PC-9 (cell line): ENCODE measurements at places on chromosomes 6 and 20. TPM values are rescaled to one million over a fixed set of nuclear protein-coding genes. Genes with fewer than 3 reads are reported as not detected.

- DNase-seq = peak; percentile 77
Measured at GRCh38 chr6:142551274-142551811, 249.5 kb downstream of the ADGRG6 start.

DNA sequence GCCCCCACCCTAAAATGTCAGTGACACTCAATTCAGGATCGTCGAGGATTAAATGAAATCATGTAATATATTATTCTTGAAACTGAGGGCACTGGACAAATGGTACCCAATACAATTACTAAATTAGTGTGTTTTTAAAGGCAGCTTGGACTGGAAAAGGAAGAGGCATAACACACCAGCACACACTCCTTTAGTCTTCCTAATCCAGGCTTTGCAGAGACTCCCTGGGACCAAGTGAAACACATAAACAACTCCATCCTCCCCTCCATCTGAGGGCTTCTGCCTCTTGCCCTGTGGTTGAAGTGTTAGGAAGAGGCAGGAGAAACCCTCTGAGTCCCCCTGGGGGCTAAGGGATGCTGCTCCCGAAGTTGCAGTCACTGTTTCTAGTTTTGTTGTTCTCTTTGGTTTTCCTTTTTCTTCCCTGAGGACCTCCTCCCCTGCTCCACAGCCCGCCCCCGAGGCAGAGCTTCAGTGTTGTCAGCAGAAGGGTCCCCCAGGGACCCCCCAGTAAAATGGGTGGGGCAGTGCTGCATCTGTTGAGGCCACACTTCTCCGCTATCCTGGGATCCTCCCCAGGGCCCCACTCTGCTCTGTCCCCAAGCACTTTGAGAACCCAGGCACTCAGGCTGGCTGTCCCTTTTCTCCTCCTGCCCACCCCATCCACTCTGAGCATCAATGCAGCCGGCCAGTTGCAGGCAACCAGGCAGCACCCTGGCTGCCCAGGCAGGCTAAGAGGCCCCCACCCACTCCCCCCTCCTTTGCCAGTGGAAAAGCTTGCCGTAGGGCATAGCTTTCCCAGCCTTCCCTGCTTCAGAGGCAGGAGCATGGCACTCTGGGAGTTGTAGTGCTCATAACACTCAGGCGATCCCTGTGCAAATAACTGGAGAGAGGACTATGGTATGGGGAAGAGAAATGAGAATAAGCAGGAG is 5.9 kb downstream of the TMEM63B start:
- peak; percentile 61 for DNase-seq

GRCh38 chr6:159105716-159106115 is 60.9 kb upstream of the TAGAP start:
- no peak for DNase-seq

- no peak for DNase-seq
Measured at GRCh38 chr20:33827634-33828325, 16.6 kb downstream of the CHMP4B start.

- DNase-seq = no peak
Measured at GRCh38 chr6:136866872-136867416, 44.6 kb downstream of the PEX7 start.

- no peak for DNase-seq
Measured at GRCh38 chr6:18412644-18413043, 25.5 kb downstream of the RNF144B start.

DNA sequence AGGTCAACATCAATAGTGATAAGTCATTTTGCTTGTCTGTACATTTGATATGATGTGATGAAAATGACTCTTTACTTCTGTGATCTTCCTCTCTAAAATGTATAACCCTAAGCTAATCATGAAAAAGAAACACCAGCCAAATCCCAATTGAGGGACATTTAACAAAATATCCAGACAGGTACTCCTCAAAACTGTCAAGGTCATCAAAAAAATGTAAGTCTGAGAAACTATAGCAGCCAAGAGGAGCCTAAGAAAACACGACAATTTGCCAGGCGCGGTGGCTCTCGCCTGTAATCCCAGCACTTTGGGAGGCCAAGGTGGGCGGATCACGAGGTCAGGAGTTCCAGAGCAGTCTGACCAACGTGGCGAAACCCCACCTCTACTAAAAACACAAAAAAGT is 708.5 kb upstream of the ID4 start:
- no peak for DNase-seq

DNA sequence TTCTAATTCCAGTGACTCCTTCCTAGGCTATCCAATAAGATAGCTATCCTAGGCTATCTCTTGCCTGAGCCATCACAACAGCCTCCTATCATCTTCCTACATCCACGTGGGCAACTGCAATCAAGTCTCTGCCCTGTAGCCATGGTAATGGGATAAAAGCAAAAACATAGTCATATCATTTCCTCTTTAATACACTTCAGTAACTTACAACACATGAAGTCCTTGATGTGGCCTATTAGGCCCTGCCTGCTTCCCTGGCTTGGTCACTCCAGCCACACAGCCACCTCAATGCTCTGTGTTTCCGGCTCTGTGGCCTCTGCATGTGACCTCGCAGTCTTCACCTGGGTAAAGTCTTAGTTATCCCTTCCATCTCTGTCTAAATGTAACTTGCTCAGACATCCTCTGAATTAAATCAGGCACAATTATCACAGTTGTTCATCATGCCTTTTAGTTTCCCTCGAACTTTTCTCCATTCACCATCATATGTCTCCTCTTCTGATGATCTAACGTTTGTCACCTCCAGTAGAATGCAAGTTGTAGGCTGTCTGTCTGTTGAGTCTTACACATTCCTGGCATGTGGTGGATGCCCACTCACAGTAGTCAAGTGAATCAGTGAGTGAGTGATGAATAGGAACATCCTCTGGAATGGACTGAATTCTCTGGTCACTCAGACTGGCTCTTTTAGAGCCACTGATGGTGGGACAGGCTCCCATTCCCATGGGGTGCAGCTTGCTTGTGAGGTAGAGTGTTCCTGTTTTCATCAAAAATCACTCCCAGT is 229.4 kb downstream of the TBC1D7 start:
- no peak for DNase-seq

- DNase-seq = no peak
Measured at GRCh38 chr6:71248306-71248765, 40.3 kb upstream of the OGFRL1 start.

- DNase-seq = no peak
Measured at GRCh38 chr6:2861060-2861821, 19.6 kb upstream of the SERPINB1 start.

DNA sequence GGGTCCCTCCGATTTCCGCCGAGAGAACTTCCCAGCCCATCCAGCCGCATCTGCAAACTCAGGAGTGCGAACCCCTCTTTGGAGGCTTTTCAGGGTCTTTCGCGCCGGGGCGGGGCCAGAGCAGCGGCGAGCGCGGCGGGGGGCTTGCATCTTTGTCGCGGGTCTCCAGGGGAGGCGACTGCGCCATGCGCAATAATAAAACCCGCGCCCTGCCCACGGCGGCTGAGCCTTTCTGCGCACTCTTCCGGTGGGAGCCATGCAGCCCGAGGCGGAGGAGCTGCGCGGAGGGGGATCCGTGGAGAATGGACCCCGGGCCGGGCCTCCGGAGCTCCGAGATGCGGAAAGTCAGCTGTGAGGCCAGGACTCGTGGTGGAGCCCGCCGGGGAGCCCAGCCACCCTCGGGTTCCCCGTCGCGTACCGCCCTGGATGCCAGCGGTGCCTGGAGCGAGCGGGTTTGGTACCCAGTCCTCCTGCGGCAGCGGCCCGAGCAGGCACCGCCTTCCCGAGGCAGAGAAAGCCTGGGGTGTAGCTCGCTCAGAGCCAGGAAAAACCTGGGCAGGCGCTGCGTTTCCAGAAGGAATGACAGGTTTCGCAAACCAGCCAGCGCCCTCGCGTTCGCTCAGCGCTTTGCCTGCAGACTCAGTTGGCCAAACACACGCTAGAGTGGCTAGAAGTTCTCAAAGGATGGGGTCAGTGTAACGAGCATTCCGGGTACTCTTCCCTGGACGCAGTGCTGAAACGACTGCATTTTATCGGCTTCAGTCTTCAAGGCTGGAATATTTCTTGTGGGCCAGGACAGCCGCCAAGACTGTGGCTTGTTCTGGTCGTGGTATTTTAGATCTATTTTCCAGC is 1.2 kb downstream of the AKAP12 start:
- DNase-seq = peak; percentile 31

GRCh38 chr20:8796088-8796660 is 272.7 kb upstream of the PLCB4 start:
- no peak for DNase-seq

- DNase-seq = no peak
Measured at GRCh38 chr6:135853986-135854385, 2.5 kb downstream of the PDE7B start.

- no peak for DNase-seq
Measured at GRCh38 chr20:6231556-6231955, 108.7 kb upstream of the FERMT1 start.

DNA sequence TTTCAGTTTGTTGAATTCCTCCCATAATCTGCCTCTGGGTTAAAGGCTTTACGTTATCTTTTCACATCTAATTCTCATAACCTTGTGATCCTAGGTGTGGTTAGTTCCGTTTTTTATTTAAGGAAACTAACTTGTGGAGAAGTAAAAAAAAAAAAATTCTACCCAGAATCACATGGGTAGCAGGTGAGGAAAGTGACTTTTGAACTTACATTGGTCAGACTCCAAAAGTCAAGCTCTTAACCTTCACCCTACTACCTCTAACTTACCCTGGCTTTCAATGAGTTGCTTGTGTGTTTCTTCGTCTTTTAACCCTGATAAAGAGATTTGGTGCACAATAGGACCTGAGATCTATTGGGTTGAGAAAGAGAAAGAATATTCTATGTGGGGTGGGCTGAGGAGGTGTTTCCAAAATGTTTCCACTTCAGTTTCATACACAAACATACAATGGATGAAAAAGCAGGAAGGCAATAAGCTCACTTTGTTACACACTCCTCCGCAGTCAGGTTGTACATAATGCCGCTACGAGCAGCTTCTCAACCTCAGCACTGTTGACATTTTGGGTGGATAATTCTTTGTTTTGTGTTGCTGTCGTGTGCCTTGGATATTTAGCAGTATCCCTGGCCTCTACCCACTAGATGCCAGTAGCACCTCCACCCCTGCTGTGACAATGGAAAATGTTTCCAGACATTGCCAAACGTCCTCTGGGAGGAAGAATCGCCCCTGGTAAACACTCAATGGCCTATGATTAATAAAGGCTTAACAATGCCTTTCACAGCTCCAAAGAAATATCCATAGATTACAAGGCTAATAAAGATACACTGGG is 193.0 kb upstream of the ZNF217 start:
- peak; percentile 44 for DNase-seq

DNA sequence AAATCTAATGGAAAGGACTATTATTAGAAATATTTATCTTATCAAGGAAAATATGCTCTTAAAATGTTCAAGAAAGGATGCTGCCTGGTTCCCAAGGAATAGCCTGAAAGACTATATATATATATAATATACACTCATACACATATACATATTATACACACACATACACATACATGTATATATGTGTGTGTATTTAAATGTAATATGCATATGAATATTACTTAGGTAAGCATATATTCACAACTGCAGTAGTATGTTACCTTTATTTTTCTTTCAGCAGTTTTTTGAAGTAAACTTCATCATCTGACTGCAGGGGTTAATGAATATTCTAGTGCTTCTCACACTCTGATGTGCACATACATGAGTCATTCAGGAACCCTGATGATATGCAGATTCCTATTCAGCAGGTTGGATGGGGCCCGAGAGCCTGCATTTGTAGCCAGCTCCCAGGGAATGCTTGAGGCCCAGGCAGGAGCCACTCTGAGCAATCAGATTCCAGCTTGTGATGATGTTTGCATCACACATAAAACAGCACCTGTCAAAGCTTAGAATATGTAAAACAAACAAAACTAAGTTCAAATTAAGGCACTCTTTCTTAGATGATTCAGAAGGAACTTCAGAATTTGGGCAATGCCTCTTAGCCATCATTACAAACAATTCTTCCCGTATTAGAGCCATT is 16.1 kb downstream of the MYLK4 start:
- no peak for DNase-seq

DNA sequence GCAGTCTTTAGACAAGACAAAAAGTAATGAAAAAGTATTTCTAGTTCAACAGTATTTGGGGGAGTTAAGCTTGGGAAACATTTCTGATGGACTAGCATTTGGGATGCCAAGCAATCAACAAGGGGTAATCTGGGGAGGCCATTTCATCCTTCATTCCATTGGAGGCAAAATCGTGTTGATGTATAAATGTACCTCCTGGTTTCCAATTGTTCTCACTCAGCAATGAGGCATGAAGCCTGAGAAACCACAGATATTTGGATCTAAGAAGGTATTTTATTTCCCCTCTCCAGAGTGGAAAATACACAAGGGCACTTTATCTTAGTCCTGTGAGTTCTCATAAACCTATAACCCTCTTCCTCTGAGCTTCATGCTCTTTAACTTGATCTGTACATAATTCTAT is 68.2 kb downstream of the TBX18 start:
- DNase-seq = no peak

GRCh38 chr20:44598423-44599305 is 16.3 kb downstream of the PKIG start:
- DNase-seq = no peak

GRCh38 chr20:48622421-48622820 is 205.4 kb downstream of the PREX1 start:
- no peak for DNase-seq

- no peak for DNase-seq
Measured at GRCh38 chr6:579339-579738, 77.6 kb downstream of the HUS1B start.

GRCh38 chr20:57658833-57659516 is 38.7 kb upstream of the ZBP1 start:
- no peak for DNase-seq

DNA sequence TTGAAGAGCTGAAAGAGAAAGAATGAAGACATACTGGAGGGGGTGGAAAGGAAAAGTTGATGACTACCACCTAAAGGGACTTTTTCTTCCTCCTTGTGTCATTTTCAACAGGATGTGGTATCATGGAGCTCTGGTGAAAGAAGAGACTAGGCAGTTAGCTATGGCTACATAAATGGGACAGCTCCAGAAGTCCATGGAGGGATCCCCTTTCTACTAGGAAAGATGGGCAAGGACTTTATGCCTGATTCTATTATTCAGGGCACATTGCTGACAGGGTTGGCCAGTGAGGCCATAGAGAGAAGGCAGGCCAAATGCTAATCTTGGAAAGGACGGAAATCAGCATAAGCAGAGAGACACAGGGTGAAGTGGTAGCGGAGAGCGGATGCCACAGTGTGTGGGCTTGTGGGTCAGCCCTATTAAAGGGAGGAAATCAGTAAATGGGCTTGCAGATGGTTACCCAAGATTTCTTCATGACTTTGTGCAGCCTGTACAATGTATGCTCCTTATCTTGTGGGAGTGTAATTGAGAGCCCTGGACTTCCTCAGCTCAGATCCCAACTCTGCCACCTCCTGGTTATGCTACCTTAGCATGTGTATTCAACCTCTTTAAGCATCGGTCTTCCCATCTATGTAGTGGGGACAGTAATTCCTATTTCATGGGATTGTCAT is 77.4 kb upstream of the TMEM170B start:
- DNase-seq = no peak

- DNase-seq = no peak
Measured at GRCh38 chr6:170180671-170181337, 110.1 kb downstream of the DLL1 start.

GRCh38 chr20:50993876-50994275 is 29.0 kb downstream of the KCNG1 start:
- no peak for DNase-seq

The GGTLC1 gene
- total RNA-seq = 0.43 and 0.63 TPM in 2 replicates

The ABHD16A gene
- total RNA-seq = 31.3 and 35.2 TPM in 2 replicates

The R3HDML gene
- total RNA-seq = not detected in 2 replicates

The KHDC1L gene
- 1.1 TPM in 1 of 2 replicates, not detected in the other for total RNA-seq

The DUSP15 gene
- total RNA-seq = not detected in 2 replicates

The HELZ2 gene
- 33.7 and 52.6 TPM in 2 replicates for total RNA-seq

The PPP1R3D gene
- 9.0 and 9.9 TPM in 2 replicates for total RNA-seq

The SYCP2 gene
- total RNA-seq = 1.8 and 3.0 TPM in 2 replicates

The COL9A3 gene
- total RNA-seq = 8.3 and 8.5 TPM in 2 replicates

The WDR46 gene
- total RNA-seq = 52.4 and 59.6 TPM in 2 replicates

The POPDC3 gene
- 14.8 and 24.2 TPM in 2 replicates for total RNA-seq
